Stimulated activated CD4-positive, alpha-beta T cell treated with anti-CD3 and anti-CD28 coated beads, Interleukin-15, amount 100 ng/mL, for 1 hour (primary cell): ENCODE measurements at places on chromosomes 12 and 14.

GRCh38 chr12:1970331-1970900 is 33.8 kb downstream of the DCP1B start:
- no peak for DNase-seq

DNA sequence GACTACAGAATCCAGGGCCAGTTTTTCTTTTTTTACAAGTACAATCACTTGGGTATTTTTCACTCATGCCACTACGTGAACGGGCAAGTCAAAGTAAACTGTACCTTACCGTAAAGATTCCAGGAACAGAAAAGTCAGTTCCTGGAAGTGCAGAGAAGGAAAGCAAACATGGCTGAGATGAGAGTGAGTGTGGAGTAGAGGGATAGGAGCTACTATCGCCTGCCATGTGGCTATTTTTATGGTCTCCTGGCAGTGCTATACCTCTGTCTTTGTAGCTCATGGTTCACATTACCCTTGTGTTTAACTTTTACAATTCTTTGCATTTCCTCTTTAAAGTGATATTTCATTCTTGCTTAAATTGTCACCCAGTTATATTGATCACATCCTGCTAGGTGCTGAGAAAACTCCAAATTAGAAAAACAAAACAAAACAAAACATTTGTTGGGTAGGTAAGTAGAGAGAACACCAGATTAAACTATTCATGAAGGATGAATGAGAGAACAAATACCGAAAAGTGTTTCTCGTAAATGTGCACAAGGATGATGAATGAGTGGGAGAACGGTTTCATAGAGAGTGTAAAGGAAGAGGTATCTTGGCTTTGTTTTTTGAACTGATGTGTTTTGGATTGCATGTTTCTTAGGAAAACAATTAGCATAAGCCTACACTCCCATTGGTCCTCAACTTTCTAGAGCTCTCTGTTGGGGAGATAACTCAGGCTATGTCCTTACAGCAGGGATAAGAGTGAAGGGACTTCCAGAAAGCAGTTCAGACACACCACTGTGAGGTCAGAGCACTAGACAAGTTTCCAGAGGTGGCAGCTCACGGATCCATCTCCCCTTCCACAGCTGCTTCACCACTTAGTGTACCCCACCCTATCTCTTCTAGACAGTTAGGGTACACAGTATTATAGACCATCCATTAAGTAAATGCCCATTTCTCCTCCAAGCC is 163.7 kb downstream of the IPO8 start:
- no peak for DNase-seq

DNA sequence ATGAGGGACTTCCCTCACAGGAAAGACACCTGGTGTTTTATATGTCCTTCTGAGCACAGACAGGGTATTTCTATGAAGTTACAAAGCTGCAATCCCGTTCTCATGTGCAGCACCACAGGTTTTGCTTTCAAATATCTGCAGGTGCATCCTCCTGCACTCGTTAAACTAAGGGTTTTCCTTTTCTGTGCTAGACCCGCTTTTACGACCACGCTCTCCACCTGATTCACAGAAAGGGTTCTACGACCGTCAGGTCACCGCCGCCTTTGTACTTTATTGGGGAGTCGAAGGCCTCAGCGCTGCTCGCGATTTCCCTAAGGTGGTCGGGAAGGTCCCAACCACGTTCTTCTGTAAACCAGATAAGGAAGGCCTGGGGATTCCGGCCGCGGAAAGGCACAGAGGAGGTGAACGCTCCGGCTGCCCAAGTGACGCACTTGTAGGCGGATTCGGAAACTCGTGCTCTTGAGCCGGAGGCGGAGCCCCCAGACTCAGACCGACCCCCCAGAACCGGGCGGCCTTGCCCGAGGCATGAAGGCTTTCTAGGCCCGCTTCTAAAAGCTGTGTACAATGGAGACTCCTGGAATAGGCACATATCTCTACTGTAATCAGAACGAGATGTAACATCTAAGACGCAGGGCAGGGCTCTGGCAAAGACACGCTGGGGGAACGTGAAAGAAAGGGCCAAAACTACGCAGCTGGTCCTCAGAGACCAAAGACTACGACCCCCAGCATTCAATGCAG is 995 bp upstream of the HSP90B1 start:
- DNase-seq: peak; percentile 49

GRCh38 chr14:106578481-106578880 is 1052.1 kb downstream of the TMEM121 start:
- no peak for DNase-seq

- DNase-seq: no peak
Observed at GRCh38 chr12:126343321-126343720, 1278.1 kb downstream of the AACS start.

DNA sequence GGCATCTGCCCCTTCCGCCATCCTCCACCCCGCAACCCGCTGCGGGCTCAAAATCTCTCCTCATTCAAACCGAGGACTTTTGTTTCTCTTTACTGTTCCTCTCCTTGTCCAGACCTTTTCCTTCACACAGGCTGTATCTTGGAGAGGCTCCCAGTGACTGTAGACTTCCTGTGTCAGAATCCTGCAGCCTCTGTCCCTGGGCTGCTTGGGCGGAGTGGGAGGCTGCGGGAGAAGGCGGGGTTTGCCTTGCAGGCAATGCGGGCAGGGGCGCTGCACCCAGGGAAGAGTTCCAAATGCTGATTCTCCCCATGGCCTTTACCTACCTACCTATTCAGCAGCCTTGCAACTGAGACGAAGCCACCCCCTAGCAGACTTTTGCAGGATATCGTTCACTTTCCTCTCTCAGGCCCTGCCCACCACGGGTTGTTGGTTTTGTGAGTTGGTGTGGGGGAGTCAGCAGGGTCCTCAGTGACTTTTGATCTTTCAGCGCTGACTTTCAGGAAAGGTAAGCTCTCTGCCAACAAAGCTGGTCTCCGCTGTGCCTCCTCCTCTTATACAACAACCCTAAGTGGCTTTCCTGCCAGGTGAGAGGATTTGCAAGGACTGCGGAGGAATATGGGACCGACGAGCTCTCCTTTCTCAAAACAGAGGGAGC is 79.0 kb upstream of the KCNA1 start:
- DNase-seq: no peak

GRCh38 chr12:130007771-130008170 is 103.9 kb upstream of the TMEM132D start:
- DNase-seq: no peak

DNA sequence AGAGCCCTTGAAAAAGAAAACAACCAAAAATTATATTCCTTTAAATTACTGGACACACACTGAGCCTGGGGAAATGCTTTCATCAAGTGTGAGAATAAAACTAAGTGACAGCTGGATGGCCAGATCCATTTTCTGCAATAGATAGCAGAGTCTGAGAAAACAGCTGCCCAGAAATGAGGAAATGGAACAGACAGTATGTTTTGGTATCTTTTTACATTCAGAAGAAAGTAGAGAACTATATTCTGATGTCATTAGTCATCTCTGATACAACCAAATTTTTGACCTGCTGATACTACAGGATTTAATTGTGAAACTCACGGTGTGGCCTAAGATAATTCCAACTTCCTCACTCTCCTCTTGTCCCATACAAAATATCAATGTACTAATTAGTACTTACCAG is 78.2 kb downstream of the HMGA2 start:
- no peak for DNase-seq

DNA sequence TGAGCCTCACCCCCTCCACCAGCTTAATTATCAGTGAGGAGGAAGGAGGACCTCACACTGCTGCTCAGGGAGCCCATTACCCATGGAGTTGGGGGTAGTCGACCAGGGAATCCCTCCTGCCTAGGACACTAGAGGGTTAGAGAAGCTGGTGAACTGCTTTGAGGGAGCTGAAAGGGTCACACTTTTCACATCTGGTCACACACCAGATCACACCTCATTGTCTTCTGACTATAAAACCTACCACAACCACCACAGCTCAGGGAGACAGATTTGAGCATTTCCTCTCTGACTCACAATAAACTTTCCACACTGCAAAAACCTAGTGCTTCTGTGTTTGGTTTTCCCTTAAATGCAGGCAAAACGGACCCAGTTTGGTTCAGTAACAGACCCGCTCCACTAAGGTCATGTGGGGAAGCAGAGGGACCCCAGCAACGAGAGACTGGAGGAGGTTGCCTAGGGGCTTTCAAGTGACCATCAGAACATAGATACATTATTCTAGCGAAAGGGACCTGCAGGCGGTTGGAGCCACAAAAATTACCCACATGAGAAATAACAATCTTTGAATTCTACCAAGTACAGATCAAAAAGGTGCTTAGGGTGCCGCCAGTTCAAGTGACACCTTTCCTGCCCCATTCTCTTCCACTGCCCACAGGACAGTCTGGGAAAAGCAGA is 151.4 kb upstream of the AVPR1A start:
- DNase-seq: no peak

GRCh38 chr12:114855678-114856077 is 171.7 kb upstream of the TBX3 start:
- DNase-seq: no peak

DNA sequence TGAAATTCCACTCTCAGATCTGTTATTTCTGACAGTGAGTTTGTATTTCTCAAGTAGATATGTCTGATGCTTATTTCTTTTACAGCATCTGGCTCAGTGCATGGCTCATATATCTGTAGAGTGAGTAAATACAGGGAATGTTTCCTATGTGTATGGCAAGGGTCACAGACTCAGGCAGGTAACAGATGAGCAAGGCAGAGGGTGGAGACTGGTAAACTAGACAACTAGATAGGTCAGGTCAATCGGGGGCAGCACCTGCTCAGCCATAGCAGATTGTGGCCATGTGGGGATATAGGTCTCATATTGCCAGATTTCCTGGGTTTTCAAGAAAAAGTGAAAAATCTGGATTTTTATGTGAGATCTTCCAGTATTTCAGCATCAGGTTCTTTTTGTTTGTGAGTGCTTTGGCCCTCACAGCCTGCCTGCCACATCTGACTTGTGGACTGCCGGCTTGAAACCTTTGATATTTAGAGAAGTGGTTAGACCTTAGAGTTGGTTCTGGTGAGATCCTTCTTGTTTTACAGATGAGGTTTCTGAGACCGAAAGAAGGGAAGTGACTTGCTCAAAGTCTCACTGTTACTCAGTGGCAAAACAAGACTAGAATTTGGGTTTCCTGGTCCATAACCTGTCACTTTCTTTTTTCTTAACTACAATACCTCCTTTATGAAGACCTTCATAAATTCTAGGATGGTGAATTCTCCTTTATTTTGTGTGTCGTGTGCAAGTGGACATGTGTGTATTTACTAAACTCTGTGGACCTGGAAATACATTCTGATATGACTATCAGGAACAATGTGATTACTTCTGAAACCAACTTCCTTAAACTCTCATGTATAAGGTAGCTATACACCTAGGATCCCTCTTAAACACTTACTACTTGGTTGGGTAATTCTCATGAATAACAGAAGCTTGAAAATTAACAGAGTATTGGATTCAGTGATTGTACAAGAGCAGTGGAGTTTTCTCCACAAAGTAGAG is 34.4 kb downstream of the PROX2 start:
- DNase-seq: no peak

DNA sequence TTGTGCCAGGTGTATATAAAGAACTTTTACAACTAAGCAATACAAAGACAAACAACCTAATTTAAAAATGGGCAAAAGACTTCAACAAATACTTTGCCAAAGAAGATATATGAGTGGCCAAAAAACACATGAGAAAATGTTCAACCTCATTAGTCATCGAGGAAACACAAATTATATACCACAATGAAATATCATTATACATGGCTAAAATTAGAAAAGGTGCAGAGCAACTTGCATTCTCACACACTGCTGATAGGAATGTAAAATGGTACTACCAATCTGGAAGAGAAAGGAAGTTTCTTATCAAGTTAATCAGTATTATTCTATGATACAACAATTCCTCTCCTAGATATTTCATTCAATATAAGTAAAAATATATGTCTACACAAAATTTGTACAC is 131.6 kb upstream of the FRMD6 start:
- no peak for DNase-seq

DNA sequence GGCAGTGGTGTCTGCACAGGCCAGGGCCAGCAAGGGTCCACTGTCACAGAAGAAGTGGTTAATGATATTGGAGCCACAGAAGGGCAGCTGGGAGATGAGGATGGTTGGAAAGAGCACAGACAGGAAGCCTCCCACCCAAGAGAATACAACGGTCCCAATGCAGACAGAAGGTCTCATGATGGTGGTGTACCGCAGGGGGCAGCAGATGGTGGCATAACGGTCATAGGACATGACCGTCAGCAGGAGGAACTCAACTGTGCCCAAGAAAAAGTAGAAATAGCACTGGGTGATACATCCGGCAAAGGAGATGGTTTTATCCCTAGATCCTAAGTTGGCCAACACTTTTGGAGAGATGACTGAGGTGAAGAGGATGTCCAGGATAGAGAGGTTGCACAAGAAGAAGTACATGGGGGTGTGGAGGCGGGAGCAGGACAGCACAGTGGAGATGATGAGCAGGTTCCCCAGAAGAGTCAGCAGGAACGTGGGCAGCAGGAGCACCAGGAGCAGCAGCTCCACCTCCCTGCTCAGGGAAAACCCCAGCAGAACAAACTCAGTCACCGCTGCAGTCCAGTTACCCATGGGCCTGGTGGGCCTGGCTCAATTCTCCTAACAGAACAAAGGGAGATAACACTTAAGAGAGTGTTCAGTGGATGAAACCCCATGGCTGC is 9.8 kb downstream of the OR6J1 start:
- no peak for DNase-seq
